T-helper 9 cell (primary cell): ENCODE measurements at places on chromosomes 6 and 20.

- no peak for DNase-seq
Observed at GRCh38 chr20:32831982-32832381, 12.2 kb downstream of the MAPRE1 start.

DNA sequence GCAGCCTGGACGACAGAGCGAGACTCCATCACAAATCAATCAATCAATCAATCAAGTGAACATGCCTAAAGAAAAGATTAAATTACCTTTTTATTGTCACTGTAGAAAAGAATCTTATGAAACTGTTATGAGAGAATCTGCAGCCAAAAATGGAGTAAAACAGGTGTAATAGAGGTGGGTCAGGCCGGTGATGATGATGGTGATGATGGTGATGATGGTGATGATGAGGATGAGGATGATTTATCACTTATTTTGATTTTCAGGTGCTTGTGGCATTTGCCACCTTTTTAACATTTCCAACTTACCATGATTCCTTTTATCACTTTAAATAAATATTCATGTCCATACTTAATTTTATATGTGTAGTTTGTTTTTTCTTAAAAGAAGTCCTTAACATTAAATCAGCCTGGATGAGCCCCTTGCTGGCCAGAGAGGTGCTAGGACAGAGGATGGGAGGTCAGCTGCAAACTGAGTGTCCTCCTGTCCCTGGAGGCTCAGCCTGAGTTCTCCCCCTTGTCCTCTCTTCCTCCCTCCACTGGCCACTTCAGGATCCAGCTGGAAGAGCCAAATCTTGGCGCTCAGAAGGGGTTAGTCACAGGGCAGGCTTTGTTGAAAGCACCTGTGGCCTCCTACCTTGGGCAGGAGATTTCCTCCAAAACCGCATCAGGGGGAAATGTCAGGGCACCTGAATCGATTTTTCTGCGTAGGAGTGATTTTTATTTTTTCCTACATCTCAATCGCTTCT lies 32.6 kb downstream of the SLC2A10 start:
- DNase-seq: no peak

DNA sequence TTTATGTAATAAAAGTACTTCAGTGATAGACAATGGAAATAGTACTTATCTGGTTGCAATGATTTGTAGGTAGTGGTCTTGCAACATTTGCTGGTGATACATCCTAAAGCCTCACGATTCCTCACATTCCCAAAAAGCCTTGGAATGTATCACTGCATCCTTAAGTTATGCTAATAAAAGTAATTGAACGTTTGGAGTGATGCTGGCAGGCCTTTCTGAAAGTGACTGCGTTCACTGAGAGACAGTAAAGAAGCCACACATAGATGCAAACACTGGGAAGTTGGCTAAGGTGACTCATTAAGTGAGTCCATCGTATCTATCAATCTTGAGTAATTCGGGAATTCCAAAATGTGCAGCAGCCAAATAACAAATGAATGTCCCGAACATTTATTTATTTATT lies 444.1 kb upstream of the SOX4 start:
- no peak for DNase-seq

GRCh38 chr20:8398263-8399051 lies 266.4 kb downstream of the PLCB1 start:
- no peak for DNase-seq

DNA sequence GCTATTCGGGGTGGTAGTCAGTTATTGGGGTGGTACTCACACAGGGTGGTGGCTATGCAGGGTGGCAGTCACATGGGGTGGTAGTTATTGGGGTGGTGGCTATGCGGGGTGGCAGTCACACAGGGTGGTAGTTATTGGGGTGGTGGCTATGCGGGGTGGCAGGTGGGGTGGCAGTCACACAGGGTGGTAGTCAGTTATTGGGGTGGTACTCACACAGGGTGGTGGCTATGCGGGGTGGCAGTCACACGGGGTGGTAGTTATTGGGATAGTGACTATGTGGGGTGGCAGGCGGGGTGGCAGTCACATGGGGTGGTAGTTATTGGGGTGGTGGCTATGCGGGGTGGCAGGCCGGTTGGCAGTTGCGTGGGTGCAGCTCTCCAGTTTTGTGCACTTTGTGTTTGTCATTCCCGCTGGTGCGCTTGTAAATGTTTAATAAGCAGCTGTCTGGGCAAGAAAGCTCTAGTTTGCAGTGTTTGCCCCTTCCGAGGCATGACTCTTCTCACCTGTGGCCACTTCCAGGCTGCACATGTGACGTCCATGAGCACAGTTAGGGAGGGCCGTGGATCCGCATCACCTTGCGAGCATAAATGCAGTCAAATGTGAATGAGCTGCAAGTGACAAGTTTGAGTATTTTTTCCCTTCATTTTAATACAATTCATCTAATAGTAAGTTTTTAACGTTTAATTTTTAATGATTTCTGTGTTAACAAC lies 219.0 kb upstream of the CST7 start:
- no peak for DNase-seq

DNA sequence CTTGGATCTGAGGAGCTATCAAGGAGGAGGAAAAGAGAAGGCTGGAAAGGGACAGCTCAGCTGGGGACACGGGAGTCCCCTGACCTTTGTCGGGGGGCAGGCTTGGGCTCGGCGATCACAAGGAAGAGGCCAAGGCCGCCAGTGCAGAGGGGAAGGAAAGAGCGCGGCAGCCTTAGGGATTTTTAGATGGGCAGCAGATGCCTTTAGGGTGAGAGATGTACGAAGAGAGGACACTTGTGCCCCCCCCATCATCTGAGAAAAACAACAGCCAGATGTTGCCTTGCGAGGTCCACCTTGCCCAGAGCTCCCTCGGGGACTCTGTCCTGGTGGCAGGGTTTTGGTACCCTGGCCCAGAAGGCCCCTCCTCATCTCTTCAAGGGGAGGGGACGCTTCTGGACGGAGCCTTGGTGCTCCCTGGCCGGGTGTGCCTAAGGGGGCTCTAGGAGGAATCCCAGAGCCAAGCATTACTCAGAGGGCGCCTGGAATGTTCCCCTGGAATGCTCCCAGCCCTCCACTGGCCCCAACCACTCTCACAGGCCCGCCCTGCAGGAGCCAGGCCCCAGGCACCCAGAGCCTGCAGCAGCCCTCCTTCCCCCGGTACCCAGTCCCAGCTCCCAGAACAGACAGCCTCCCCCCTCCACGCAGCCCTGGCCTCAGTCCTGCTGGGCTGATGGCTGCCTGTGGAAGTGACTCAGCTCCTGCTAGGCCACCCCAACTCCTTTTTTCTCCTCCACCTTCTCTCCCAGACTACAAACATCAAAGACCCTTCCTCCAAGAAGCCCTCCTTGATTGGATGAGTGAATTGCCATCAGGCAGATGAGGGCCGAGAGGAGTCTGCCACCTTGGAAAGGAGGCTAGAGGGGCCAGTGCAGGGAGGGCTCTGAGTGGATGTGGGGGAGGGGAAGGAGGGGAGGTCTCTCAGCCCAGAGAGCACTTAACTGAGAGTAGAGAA lies 1.8 kb downstream of the ADAM33 start:
- DNase-seq: no peak

- no peak for DNase-seq
Observed at GRCh38 chr6:2073476-2073875, 171.9 kb downstream of the GMDS start.

DNA sequence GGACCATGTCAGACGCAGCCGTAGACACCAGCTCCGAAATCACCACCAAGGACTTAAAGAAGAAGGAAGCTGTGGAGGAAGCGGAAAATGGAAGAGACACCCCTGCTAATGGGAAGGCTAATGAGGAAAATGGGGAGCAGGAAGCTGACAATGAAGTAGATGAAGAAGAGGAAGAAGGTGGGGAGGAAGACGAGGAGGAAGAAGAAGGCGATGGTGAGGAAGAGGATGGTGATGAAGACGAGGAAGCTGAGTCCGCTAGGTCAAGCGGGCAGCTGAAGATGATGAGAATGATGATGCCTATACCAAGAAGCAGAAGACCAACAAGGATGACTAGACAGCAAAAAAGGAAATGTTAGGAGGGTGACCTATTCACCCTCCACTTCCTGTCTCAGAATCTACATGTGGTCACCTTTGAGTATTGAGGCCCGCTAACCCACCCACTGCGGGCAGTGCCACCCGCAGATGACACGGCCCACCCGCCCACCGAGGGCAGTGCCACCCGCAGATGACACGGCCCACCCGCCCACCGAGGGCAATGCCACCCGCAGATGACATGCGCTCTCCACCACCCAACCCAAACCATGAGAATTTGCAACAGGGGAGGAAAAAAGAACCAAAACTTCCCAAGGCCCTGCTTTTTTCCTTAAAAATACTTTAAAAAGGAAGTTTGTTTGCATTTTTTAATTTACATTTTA lies 43.3 kb downstream of the MGME1 start:
- no peak for DNase-seq

- DNase-seq: no peak
Observed at GRCh38 chr6:125577124-125577662, 172.2 kb upstream of the HEY2 start.

DNA sequence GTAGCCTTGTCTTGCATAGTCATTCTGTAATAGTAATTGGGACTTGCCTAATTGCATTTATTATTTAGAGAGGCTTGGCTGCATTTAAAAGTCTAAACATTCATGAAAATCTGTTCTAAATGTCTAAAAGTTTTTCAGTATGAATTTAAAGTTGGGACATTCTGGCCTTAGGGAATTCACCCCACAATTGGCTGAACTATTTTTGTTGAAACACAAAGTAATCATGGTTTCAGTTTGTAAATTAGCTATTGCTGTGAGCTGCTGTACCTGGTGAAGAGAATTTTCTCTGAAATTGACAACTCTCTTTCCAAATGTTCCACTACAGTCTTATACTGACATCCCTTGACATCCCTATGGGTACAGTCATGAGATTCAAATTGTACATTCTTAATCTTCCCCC lies 253.0 kb downstream of the FARS2 start:
- no peak for DNase-seq

GRCh38 chr6:169976301-169977081 lies 225.1 kb downstream of the ERMARD start:
- no peak for DNase-seq

GRCh38 chr20:48550814-48551213 lies 277.0 kb downstream of the PREX1 start:
- no peak for DNase-seq

DNA sequence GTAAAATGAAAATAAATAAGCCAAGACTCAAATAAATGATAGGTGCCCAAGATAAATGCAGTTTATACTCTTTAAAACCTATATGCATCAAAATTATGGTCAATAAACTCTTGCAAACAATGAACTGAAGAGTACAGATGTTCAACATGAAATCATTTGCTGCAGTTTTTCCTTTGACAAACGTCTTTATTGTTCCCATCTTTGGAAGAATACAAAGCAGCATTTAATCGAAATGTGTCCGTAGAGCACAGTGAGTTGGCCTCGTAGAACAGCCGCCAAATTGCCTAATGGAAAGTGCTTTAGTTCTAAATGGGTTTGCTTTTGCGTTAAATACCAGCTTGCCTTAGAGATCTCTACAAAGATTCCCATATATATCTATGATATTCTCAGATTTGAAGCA lies 447.4 kb downstream of the PKHD1 start:
- DNase-seq: no peak

- DNase-seq: no peak
Observed at GRCh38 chr20:23727016-23727415, 23.7 kb downstream of the CST1 start.

DNA sequence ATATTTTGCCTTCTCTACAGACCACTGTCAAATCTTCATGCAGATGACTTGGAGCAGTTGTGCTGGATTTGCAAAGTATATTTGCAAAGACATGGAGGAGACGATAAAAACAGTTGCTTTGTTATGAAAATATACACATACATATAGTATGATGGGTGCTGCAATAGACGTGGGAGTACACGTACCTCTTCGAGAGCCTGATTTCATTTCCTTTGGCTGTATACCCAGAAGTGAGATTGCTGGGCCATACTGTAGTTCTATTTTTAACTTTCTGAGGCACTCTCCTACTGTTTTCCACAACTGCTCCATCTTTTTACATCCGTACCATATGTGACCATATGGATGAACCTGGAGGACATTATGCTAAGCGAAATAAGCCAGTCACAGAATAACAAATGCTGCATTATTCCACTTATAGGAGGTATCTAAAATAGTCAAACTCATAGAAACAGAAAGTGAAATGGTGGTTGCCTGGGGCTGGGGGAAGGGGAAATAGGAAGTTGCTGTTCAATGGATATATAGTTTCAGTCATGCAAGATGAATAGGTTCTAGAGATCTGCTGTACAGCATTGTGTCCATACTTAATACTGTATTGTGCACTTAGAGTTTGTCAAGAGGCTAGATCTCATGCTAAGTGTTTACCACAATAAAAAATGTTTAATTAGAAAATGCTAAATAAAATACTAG lies 223.8 kb downstream of the HAO1 start:
- DNase-seq: no peak

DNA sequence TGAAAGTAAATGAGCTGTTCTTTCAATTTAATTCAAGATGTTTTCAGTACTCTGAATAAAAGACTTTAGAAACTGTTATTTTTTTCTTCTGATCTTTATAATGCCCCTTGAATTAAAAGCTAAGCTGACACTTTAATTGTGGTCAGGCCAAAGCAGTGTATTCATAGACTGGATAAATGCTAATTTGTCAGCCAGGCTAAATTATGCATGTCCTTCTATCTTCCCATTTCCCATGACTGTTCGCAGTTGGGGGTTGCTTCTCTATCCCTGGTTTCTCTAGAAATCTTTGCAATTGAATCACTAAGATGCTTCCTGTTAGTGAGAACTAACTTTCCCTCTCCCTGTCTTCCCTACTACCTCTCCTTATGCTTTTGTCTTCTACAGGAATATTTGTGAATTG lies 396.2 kb downstream of the RFPL4B start:
- DNase-seq: no peak

- no peak for DNase-seq
Observed at GRCh38 chr20:3743251-3743650, 10.8 kb downstream of the HSPA12B start.

DNA sequence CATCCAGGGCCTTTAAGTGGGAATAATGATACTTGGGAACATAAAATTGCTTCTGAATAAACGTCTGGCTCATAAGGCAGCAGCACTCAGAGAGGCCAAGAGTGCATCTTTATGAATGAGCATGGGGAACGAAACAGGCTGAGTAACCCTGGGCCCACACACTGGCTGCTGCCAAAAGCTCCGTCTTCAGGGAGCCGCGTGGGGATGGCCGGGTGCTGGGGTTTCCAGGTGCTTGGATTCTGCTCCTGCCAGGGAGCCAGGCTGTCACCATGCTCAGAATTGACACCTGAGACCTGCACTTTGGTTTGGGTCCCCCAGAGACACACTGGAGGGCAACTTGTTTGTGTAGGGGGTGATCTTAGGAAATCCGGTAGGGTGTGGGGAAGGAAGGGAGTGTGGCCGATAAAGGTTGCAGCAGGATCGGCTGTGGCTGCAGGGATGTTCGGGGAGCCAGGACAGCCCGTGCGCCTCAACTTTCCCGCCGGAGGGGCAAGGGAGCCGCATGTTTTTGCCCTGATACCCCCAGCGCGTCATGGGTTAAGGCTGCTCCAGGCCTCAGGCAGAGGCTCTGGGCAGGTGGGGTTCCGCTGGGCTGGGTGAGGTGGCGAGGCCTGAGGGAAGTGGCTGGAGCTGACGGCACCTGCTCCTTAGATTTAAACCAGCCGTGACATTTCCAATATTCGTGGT lies 101.8 kb downstream of the YTHDF1 start:
- DNase-seq: no peak

DNA sequence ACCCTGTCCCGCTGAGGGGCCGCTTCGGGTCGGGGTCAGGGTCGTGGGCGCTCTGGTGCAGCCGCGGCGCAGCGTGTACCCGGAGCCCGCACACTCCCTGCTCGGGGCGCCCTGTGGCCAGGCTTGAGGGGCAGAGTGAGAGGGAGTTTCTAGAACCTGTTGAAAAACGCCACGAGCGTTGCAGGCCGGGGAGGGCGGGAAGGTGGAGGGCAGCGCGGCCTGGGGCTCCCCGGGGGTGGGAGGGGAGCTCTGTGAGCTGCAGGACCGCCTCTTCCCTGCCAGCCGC lies 539 bp upstream of the BHLHE23 start:
- no peak for DNase-seq
